NCI-H1048 (cell line): ENCODE measurements at places on chromosomes 5 and 9.

DNA sequence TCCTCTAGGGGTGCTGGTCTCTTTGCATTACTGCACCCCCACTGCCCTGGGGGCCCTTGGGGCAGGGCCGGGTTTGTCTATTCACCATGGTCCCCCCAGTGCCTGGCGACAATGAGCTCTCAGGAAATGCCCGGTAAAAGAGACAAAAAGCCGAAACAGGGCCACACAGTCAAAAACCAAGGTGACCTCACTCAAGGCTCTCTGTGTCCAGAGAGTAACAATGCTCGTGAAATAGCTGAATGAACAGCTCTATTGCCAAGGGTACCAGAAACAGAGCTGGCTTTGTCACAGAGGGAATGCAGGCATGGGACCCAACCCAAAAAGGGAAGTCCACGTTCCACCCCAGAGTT, 16.0 kb downstream of the SH3PXD2B start:
- no peak for DNase-seq

- DNase-seq: no peak
Observed at GRCh38 chr9:4491626-4491975, 1.3 kb downstream of the SLC1A1 start.

GRCh38 chr5:152102057-152102456, 177.4 kb upstream of the GLRA1 start:
- DNase-seq: no peak

DNA sequence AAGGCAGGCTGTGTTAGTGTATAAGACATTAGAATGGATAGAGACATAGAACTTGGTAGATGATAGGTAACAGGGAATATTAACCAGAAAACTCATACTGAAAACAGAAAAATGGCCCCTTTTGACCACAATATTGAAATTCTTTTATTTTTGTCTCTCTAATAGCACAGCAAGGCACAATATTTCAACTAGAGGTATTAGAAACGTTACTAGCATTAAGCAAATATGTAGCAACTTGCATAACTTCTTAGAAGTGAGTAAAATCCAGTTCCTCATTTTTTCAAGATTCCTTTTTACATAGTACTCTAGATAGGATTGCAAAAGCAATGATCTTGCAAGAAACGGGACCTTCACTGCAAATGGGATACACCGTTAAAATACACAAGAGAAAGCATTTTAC, 102.7 kb upstream of the VCAN start:
- DNase-seq: no peak

- DNase-seq: no peak
Observed at GRCh38 chr5:43315263-43315662, 2.1 kb upstream of the HMGCS1 start.

DNA sequence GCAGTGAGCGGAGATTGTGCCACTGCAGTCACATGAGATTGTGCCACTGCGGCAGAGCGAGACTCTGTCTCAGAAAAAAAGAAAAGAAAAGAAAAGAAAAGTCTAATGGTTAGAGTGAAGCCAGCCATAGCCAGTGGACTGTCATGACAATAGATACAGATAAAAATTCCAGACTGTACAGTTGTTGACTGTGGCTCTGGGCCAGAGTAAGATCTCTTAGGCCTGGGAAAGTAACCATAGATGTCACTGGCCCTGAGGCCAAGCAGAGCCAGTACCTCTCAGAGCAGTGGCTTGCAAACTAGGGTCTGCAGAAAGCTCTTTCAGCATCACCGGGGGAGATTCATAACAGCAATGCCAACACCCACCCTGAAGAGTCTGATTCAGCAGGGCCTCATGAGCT, 44.1 kb upstream of the SUB1 start:
- no peak for DNase-seq

- no peak for DNase-seq
Observed at GRCh38 chr5:117800261-117800660, 1188.1 kb downstream of the DTWD2 start.

GRCh38 chr5:32812399-32812798, 101.3 kb downstream of the NPR3 start:
- no peak for DNase-seq

DNA sequence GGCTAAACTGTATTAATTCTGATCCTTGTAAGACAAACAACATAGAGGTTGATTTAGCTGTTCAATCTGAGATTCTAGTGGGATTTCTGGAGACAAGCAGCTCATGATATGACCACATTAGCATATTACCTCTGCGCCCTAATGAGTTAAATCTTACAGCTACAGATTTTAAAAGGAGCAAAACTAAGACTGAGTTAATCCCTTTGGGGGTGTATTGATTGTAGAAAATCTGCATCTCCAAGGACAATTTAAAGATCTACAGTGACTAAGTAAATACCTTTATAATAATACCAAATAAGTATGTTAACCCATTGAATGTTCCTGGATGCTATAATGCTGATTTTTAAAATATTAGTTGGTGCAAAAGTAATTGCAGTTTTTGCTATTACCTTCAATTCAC, 33.2 kb downstream of the ADAMTSL1 start:
- no peak for DNase-seq

DNA sequence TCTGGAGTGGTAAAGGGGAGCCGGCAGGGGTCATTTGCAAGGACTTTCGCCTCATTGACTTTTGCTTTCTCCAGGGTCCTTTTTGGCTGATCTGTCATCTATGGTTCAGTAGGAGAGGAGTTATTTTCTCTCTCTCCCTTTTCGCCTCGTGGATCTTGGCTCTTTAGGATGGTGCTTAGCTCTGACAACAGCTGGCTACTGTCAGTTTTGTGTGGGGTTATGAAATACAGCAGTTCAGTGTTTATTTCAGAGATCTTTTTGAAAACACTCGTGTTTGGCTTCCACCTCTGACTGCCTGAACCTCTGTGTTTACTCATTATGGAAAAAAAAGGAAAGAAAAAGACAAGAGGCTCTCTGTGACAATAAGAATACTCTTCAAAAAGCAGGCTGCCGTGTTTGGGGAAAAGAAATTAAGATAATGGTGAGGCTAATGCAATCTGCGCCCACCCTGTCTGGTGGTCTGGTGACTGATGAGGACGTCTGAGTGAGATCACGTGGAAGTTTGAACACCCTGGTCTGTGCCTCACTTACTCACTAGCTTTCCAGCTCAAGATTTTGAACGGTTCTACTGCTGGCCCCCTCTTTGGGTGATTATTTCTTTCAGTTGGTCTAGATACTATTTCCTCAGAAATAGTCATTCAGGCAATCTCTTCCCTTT, 567.7 kb downstream of the CAAP1 start:
- DNase-seq: no peak

DNA sequence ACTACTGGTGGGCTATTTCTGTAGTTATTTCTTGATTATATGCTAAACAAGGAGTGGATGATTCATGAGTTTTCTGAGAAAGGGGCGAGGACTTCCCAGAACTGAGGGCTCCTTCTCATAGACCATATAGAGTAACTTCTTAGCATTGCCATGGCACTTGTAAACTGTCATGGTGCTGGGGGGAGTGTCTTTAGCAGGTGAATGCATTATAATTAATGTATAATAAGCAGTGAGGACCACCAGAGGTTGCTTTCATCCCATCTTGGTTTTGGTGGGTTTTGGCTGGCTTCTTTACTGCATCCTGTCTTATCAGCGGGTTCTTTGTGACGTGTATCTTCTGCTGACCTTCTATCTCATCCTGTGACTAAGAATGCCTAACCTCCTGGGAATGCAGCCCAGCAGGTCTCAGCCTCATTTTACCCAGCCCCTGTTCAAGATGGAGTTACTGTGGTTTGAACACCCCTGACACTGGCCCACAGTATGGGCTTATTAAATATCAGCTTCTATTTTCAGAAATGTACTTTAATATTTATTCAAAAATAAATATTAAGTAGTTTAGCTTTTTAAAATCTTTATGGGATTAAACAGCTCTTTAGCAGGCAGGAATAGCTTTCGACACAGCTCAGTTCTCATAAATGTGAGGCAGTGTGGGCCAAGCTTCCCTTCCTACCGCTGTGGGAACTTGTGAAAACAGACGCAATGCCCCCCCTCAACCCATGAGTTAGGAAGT, 44.4 kb downstream of the GALNT12 start:
- no peak for DNase-seq

DNA sequence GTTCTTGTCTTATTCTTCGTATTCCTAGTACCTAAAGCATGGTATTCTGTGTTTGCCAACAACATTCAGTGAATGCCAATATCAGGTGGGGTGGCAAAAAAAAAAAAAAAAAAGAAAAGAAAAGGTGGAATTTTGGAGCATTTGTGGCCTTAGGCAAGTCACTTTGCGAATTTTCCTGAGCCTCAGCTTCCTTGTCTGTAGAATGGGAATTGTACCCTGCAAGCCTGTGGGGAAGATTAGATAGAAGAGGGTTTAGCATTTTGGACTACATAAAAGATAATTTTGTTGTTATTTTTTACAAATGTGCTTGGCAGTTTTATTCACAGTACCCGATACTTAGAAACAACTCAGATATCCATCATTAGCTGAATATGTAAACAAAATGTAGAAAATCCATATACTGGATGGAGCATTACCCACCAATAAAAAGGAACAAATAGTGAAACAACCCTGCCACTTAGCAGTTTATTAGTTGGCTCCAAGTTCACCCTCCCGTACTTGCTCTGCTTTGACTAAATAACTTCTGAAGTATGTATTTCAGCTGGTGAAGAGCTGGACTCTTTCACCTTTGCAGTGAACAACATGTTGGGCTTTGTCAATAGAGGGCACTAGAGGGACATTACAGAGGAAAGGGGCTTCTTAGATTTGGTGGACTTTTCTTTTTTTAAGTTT, 13.6 kb downstream of the UBE2D2 start:
- no peak for DNase-seq

GRCh38 chr9:93304574-93305496, 120.9 kb downstream of the WNK2 start:
- DNase-seq: no peak
